ENCODE measurements at places on chromosomes 2 and 18.
A peak's percentile ranks its signal among the peaks of the same experiment; 100 is the strongest.

GRCh38 chr2:36704475-36705150, 8.1 kb downstream of the VIT start:
- no peak for DNase-seq

- no peak for DNase-seq
Observed at GRCh38 chr18:61352059-61352458, 18.8 kb downstream of the CDH20 start.

- no peak for DNase-seq
Observed at GRCh38 chr2:3470856-3471737, 48.2 kb downstream of the ADI1 start.

DNA sequence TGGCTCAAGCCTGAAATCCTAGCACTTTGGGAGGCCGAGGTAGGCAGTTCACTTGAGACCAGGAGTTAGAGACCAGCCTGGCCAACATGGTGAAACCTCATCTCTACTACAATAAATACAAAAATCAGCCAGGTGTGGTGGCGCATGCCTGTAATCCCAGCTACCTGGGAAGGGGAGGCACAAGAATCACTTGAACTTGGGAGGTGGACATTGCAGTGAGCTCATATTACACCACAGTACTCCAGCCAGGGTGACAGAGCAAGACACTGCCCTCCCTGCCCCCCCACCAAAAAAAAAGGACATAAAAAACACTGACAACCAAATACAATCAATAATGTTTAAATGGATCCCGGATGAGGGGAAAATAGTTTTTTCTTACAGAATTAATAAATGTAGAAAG, 7.8 kb downstream of the TIA1 start:
- DNase-seq: no peak

- DNase-seq: no peak
Observed at GRCh38 chr2:134296301-134296700, 42.4 kb downstream of the MGAT5 start.

DNA sequence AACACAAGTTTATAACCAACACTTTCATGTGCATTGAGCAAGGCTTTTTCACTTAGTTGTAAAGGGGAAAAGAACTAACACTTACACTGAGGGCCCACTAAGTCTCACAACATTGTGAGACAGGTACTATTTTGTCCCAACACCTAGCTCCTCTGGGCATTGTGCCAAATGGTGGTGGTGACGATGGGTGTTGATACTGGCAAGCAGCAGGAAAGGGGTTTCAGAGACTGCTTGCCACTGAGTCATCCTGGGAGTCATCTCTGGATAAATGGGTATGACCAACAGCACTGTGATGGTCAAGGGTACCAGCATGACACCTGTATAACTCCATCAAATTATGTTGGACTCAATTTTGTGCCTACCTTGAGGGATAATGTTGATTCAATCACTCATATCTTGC, 138.8 kb upstream of the ITGA6 start:
- peak; percentile 53 for DNase-seq

DNA sequence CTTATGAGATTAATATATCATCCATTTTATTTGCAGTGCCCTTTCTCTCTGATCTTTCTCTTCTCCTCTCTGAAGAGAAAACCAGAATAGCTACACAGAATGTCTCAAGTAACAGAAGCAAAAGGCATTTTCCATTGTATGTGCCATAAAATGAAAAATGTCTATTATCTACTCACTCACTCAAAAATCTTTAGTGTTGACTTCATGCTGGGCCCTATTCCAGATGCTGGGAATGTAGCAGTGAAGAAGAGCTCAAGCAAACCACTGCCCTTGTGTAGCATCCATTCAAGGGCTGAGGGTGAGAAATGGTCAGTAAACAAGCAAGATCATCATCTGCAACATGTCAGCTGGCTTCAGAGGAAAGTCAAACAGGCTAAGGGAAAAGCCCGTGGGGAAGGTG, 427.7 kb downstream of the METTL4 start:
- no peak for DNase-seq

DNA sequence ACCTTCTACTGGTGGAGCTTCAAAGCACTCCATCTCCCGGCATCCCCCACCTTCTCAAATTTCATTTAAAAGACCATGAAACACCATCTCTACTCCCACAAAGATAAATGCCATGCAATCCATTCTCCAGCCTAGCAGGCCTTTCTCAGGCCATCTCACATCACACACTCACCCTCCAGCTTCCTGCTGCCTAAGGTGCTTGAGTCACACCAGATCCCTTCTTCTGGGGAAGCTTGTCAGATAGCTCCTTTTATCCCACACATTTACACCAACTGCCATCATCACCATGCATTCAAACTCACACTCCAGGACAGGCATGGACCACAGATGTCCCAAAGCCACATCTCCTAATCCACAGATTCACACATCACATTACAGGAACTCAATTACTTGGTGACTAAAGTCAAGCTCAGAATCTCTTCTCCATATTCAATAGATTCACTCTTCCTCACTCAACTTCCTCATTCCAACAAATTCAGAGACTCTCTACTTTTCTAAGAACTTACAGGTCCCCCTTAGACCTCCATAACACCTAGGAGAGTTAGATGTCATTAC, 292.5 kb downstream of the TNS1 start:
- peak; percentile 67 for DNase-seq

- DNase-seq: no peak
Observed at GRCh38 chr2:18662689-18663088, 73.3 kb upstream of the NT5C1B start.

GRCh38 chr18:10504723-10505122, 21.1 kb upstream of the NAPG start:
- DNase-seq: no peak

DNA sequence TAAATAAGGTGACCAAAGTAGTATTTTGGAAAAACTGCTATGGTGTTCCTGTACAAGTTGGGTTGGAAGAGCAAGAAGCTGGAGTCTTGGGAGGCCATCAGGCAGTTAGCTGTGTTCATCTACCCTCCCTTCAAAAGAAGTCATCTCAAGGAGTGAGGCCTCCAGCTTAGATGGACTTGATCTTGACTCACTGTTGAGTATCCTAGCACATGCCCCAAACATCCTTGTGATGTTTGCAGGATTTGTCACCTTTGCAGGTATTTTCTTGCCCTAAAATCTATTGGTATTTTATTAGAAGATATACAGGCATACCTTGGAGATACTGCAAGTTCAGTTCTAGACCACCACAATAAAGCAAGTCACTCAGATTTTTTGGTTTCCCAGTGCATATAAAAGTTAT, 30.2 kb downstream of the RNMT start:
- no peak for DNase-seq

DNA sequence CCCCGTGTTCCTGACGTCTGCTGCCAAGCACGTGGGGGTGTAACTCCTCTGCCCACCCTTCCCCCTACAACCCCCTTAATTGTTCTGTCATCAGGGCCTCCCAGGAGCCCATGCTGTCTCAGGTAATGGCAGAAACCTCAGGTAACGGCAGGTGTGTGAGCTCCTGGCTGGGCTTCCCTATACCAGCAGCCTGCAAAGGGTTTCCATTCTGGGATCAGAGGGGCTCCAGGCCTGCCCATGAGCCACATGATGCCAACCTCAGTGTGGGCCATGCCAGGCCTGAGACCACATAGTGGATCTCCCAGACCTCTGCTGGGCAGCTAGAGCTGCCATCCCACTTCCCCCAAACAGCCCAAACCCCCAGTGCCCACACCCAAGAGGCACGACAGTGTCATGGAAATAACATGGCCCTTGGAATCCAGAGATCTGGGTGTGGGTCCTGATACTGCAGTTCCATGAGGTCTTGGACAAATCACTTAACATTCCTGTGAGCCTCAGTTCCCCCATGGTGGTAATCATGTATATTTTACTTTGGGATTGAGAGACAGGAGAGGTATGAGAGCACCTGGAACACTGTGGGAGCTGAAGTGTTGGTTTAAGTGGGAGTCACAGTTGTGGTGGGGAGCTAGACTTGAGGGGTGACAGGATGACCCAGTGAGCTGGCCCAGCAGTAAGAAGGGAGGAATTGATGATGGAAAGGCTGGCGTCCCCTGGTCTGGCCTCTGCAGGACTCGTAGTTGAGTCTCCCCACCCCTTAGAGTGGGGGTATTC, 59.6 kb downstream of the ATOH8 start:
- DNase-seq: no peak

GRCh38 chr2:203569677-203570316, 34.7 kb upstream of the RAPH1 start:
- DNase-seq: no peak

DNA sequence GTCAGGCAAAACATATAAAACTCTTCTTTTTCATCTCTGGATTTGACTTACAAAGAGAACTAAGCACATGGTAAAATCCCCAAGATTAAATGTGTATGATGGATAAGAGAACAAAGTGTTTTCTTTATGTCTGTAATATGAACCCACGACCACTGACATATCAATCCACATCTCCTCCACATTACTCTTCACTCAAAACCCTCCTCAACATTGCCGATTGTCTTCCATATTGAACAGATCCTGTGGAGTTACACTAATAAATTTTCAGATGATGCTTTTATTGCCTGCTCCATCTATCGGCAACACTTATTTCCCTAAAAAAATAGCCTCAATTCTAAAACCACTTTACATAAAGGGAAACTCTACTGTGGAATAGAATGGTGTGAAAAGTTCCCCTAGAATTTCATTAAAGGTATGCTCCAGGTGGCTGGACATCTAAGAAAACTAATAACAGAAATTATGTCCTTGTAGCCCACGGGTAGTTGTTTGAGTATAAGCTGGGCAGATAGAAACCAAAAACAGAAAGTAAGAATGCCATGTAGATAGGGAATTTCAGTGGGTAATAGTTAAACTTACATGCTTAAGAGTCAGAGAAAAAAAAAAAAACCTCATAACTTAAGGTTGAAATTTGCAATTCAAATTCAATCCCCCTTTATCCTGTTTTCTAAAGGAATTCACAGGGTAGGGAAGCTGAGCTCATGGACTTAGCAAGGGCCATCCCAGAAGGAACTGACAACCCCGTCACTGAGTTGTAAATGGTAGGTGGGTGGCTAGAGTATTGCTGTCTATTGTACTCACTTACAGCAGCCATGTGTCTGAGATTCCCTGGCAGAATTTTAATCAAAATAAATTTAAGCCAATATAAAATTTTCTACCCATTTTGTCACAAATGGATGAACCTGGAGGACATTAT, 305.4 kb upstream of the LYPD1 start:
- no peak for DNase-seq
